Activated T-helper 17 cell treated with anti-CD3 and anti-CD28 coated beads, Interleukin-2, amount 50 U/mL, for 72 hours (primary cell): ENCODE measurements at places on chromosomes 13 and 19. TPM values are rescaled to one million over a fixed set of nuclear protein-coding genes. Genes with fewer than 3 reads are reported as not detected.

ZNF700 gene
- 12.2 TPM for total RNA-seq

GRK1 gene
- 0.64 TPM for total RNA-seq

FUT6 gene
- not detected for total RNA-seq

DNA sequence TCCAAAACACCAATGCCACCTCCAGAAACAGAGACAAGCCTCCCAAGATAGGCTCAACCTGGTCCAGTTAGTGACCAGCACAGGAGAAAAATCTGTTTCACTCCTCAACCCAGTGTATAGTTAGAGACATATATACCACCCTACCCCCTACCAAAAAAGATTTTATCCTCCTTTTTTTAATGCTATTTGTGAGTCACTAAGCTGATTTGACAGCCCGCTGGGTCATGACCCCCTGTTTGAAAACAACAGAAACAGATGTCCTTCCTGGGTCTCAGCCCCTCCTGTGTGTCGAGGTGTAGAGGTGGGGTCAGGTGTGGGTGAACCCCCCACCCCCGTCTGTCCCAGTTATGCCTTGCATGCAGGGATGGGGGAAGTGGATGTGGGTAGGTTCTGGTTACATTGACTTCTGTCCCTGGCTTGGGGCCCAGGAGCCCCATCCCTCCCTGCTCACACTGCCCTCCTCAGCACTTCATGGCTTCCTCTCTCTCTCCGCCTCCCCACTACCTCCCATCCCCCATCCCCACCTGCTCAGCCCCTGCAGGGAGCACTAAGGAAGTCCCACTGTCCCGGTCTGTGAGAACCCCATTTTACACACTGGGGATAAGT lies 14.0 kb upstream of the TOMM40 start:
- no peak for ATAC-seq

DNA sequence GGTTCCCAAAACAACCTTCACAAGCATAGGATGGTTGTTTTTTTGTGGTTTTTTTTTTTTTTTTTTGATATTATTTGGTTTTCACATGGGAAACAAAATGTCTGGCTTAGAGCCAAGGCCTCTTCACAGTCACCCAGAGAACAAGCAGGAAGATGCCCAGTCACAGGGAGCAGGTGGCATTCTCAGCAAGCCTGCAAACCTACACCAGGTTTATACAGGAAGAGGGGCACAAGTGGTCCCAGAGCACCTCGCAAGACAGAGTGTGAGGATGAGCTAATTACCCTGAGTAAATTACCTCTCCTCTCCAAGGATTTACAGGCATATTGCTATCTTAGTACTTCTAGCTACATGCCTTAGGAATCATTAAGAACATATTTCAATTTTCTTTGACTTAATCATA lies 1375.6 kb downstream of the EFNB2 start:
- ATAC-seq = no peak

DNA sequence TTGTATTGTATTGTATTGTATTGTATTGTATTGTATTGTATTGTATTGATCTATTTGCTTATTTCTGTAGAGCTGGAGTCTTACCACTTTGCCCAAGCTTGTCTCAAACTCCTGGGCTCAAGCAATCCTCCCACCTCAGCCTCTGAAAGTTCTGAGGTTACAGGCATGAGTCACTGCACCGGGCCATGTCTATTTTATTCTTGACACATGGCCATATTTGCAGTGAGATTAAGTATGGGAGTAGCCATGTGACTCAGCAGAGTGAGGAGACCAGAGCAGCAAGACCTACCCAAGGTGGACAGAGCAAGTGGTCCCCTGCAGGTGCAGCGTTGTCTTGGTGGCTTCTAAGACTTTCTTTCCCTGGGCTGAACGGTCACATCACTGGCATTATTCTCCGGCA lies 49.1 kb upstream of the UBAC2 start:
- peak; percentile 98 for ATAC-seq

DNA sequence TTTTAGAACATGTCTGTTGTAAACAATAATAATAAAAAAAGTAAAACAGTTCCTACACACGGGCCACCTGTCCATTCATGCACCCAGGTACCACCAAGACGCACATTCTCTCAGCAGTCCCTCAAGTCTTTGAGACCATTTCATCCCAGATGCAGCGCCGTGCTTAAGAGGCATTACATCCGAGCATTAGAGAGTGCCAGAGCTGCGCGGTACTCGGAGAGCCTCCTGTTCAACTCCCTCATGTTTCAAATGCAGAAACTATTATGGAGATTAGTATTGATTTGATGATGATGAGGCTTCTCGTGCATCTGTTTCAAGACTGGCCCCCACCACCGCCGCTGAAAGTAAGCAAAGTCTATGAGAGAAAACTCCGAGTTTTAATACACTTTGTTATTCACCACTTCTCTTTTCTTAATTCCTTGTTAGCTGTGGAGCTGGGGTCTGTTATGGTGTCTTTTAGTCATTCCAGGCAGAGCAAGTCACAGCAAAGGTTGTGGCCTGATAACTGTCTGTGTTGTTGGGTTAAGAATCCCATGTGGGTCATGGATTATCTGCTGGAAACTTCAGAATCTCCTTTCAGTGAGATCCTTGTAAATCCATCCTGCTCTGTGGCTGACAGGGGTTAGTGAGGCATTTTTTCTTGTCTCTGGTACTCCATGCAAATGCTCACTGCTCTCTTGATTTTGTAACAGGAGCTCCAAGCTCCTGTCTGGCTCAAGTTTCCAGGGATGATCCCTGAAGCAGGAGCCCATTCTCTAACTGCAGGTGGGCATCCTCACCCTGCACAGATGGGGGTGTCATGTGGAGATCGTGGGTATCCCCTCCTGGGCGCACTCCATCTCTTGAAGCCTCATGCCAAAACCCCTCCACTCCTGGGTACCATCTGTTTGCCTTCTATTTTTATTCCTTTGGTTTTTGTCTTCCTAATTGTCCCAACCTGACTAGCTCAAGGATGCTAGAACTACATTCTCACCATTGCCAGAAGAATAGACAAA lies 74.9 kb upstream of the MTIF3 start:
- ATAC-seq = no peak
